ENCODE measurements at places on chromosomes 12 and 14.

DNA sequence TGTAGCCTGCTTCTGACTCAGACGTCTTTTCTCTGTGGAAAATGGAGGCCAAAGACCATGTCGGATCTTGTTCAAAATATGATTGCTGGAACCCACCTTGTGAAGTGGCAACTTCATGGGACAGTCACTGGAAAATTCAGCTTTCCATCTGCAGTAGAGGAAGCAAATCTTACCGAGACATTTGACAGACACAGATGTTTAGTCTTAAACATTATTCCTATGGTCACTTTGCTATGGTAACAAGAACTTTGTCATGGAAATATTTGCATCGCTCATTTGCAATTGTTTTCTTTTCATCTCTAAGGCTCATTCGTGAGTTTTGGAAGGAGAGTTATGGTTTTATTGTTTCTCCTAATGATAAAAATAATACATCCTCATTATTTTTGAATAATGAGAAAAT is 98.3 kb upstream of the HIF1A start:
- DNase-seq, result no peak

DNA sequence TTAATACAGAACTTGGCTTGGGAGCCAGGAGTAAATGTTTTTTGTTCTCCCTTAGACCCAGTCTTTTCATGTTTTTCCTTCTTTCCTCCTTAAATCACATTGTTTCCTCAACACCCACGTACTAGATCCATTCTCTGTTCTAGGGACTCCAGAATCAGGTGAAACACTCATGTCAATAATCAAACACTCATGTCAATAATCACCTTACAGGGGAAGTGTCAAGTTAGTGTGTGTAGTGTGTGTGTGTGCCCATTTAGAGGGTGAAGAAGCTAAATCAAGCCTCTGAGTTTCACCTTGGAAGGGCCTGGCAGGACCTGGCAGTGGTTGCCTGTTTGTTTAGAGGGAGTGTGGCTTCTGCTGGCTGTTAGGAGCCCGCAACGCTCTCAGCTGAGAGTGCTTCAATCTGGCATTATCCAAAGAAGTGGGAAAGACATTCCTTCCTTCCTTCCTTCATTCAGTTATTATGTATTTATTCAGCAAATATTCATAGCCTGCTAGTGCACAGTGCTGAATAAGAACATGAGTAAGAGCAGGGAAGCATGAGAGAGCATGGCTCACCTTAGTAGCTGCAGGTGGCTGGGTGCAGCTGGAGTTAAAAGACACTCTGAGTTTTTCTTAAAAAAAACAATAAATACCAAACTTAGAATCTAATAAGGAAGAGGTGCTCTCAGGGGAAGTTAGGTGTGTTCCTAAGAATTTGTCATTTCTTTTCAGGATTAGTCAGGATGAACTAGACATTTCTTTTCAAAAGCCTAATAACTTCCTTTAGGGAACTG is 17.6 kb upstream of the EID3 start:
- DNase-seq, result peak; percentile 57

GRCh38 chr14:91048265-91048664 is 12.2 kb downstream of the RPS6KA5 start:
- no peak for DNase-seq

DNA sequence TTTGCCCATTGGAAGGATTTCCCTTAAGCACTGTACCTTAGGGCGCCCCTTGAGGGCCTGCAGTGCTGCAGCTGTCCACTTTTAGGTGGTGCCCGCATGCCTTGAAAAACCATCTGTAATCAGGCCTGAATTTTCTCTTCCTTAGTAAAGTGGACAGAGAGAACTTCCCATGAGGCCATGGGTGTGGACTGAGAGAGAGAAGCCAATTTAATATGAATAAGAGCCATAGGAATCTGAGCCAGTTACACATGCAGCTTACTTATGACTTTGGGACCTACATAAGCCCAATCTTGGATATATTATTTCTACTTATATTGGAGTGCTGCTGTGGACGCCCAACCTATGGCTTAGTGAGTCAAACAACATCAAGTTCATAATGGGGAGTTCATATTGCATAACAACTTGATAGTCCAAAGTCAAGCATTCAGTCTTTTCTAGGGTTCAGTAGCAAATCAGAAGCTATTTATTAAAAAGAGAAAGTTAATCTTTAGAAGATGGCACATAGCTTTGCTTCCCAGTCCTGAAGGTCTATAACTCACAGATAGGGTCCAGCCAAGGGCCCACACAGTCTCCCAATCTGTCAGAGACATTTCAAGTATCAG is 11.1 kb upstream of the ETV6 start:
- no peak for DNase-seq

GRCh38 chr14:51620056-51620455 is 31.7 kb upstream of the FRMD6 start:
- DNase-seq, result no peak

DNA sequence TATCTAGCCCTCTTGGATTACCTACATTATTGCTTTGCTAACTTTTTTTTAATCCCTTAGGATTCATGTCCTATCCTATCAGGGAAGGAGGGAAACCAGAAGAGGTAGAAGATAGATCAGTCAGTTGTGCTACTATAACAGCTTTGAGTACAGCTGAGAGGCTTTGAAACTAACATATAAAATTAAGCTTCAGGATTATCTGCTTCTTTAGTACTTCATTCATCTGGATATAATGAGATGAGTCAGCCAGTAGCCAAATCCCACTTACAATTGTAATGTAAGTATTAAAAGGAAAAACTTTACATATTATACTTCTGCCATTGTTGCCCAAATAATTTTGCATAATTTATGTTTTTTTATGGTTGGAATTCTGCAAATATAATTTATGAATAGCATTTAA is 33.4 kb upstream of the ANO6 start:
- no peak for DNase-seq

DNA sequence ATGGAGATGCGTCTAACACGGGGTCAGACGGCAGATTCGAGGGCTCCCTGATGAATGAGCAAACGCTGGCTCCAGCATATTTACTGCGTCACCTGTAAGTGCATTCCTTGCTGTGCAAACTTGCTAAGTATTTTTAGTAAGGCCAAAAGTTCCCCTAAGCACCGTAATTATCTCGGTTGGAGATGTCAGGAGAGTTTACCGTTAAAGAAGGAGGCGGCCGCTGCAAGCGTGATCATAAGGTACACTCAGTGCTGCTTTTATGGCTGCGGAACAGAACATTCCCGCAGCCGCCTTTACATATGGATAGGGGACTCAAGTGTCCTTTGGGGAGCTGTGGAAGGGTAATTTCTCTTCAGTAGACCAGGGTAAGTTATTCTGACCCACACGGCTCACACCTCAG is 175.6 kb downstream of the GLT1D1 start:
- no peak for DNase-seq

DNA sequence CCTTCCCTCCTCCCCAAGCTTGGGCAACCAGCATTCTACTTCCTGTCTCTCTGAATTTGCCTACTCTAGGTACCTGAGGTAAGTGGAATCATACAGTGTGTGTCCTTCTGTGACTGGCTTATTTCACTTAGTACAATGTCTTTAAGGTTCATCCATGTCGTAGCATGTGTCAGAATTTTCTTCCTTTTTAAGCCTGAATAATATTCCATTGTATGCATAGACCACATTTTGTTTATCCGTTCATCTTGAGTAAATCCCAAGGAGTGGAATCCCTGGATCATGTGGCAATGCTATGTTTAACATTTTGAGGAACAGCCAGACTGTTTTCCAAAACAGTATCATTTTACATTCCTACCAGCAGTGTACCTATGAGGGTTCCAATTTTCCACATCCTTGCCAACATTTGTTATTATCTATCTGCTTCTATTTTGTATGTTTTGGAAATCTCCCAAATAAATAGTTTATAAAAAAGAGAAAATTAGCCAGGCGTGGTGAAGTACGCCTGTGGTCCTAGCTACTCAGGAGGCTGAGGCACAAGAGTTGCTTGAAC is 12.4 kb downstream of the HSP90AA1 start:
- DNase-seq, result no peak

DNA sequence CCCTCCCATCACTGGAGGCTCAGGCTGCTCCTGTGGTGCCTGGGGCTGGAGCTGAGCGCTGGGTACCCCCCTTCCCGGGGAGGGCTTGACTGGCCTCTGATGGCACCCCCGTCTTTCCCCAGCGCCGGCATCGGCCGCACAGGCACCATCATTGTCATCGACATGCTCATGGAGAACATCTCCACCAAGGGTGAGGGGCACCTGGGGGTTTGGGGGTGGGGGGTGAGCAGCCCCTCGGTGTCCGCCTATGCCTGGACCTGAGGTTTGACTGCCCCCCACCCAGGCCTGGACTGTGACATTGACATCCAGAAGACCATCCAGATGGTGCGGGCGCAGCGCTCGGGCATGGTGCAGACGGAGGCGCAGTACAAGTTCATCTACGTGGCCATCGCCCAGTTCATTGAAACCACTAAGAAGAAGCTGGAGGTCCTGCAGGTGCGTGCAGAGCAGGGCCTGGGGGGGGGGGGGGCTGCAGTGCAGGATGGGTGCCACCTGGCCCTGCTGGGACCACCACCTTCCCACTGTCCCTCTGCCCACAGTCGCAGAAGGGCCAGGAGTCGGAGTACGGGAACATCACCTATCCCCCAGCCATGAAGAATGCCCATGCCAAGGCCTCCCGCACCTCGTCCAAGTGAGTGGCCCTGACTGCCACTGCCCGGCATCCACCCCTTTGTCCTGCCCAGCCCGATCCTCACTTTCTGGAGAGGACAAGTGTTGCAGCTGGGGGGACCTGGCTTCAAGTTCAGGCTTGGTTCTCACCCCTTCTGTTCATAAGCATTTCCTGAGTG is 8.8 kb downstream of the PTPN6 start:
- no peak for DNase-seq

- DNase-seq, result no peak
Measured at GRCh38 chr12:45256721-45257120, 40.8 kb downstream of the ANO6 start.

DNA sequence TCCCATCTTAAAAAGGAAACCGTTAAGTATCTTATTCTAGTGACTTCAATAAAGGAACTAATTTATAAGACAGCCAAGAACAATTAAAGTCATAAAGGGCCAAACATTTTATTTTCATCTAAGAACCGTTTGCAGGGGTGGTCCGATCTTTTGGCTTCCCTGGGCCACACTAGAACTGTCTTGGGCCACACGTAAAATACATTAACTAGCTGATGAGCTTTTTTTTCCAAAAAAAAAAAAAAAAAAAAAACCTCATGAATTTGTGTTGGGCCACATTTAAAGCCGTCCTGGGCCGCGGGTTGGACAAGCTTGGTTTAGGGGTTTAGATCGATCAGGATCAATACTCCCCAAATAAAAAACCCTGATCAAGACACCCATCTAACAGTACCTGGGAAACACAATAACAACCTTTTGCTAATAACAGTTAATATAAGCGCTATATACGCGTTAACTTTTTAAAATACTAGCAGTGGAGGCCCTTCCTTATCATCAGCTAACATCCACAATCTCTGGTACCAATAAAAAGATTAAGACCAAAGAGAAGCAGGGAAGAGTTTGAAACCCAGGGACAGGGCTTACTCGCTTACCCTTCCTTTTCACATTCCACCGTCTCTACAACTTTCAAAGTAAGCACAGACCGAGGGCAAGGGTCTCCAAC is 1.1 kb downstream of the NAP1L1 start:
- no peak for DNase-seq

DNA sequence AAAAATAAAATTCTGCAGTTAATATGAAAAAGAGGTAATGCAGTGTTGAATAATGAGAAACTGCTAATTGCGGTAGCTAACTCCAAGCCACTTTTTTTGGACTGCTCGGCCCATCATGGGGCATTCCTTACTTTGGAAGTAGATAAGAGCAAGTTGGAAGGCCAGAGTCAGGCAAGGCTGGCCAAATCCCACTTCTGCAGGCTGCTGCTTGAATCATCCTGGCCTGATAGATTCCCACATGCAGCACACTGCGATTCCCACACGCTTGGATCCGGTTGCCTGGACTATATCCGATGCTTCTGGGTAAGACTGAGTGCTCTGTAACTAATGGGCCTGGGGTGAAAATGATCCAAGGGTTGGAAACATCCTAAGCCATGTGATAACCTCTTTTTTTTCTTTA is 10.6 kb downstream of the EIF2B2 start:
- no peak for DNase-seq

- DNase-seq, result no peak
Measured at GRCh38 chr12:50314636-50315312, 31.5 kb upstream of the LIMA1 start.

GRCh38 chr12:56208006-56208405 is 13.7 kb downstream of the RNF41 start:
- DNase-seq, result no peak

GRCh38 chr12:117069101-117069797 is 30.0 kb downstream of the TESC start:
- no peak for DNase-seq

DNA sequence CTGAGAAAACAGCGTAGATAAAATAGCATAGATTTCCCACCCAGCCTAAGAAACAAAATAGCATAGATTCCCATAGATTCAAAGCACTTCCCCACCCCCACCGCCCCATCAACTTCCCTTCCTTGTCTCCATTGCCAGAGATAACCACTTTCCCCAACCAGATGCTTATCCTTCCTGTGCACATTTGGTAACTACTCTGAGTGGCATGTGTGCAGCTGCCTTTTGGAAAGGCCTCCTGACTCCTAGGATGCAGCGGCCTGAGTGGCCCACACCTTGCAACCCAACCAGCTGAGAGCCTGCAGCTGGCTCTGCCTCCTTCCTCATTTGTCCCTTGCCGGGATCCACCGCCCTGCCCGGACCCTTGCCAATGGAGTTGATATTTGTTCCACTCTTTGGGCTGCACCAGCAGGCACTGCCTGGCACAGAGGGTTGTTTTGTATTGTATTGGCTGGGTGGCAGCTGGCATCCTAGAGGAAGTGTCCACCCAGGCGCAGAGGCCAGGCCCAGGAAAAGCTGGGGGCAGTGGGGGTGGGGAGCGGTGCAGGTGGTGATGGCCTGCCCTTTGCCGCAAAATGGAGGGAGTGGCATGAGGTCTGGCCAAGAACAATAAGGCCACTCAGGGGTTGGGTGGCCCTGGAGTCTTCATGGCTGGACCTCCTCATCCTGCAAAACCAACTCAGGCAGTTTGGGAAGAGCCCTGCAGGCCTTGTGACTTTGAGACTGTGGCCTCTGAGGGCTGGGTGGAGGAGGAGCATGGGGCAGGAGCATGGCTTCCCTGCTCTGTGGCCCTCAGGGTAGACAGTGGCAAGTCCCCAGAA is 4.9 kb downstream of the SLC48A1 start:
- DNase-seq, result no peak

DNA sequence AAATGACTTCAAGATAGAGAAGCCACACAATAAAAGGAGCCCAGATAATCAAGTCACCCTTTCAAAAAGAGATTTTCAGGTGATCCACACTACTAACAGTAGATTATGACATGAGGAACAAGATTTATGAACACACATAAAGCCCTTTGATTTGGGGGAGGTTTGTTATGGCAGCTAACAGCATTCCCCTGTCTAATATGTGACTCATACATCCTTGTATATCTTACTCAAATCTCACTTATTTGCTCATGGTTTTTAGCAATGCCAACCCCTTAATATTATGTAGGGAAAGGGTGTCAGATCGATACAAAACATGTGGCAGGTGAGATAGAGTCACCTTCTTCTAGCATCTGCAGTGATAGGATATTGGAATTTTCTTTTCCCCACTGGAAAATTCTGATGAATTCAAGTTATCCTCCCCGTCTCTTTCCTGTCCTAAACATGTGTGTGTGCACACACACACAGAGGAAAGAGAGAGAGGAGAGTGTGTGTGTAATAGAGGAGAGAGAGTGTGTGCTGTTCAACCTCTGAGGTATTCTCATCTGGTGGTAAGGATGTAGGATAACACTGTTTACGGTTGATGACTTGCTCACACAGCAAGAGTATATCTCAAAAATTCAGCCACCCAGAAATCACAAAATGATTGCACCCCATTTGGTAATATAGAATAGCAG is 319.9 kb downstream of the KCNC2 start:
- DNase-seq, result no peak
